CD4-positive, alpha-beta T cell (primary cell): ENCODE measurements at places on chromosomes 6 and 20. TPM values are rescaled to one million over a fixed set of nuclear protein-coding genes. Genes with fewer than 3 reads are reported as not detected.

The FAM83C gene
- not detected for total RNA-seq

The TAB2 gene
- total RNA-seq = 123 TPM

The OR2J3 gene
- not detected for total RNA-seq

The BAG2 gene
- total RNA-seq = 5.6 TPM

The SIRPB2 gene
- total RNA-seq = 0.20 TPM

The PLCB1 gene
- 5.6 TPM for total RNA-seq

The EPHA7 gene
- not detected for total RNA-seq

The MOXD1 gene
- not detected for total RNA-seq

The WFDC2 gene
- total RNA-seq = not detected

The ADAM33 gene
- total RNA-seq = not detected

DNA sequence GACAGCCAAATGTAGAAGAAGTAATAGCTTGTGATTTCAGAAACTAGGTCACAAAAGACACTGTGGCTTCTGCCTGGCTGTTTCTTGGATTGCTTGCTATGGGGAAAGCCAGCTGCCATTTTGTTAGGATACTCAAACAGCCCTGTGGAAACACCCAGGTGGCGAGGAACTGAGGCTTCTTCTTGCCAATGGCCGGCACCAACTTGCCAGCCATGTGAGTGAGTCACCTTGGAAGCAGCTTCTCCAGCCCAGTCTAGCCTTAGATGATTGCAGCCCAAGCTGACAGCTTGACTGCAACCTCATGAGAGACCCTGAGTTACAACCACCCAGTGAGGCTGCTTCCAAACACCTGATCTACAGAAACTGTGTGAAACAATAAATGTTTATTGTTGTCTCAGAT, 11.9 kb upstream of the KIAA1755 start:
- no peak for DNase-seq

DNA sequence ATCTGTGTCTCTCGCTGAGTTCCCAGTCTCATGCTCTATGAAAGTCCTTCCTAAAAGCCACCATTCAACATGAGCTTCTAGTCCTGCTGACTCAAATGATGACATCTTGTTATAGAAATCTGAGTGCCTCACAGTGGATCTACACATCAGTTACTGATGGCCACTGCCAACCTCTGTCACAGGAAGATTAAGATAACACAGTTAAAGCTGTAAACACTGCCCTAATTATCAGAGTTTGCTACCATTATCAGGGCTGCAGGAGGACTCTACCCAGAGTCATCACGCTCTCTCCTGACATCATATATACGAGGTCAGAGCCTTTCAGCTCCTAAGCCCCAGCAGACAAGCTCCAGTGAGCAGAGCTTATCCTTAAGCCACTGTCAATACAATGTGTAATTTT, 63.2 kb downstream of the HIVEP2 start:
- DNase-seq = no peak

DNA sequence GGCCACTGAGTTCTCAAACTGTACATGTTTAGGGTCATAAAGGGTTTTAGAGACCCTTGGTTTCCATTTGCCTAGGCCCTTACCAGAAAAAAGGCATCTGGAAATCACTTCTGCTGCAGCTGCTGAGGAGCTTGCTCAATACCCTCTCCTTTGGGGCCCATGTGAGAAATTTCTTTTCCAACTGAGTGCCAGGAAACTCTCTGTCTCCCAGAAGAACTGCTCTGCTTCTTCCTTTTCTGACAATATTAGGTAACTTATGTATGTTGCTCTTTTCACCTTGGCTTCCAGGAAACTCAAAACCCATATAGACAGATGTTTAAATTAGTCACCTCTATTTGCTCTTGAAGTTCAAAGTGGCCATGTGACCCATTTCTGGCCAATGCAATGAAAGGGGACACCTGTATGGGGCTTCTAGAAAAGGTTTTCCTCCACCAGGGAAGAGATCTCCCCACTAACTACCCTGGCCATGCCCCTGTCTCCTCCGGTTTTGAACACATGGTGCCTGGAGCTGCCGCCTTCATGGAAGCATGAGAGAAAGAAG, 121.6 kb downstream of the PREX1 start:
- DNase-seq = no peak

DNA sequence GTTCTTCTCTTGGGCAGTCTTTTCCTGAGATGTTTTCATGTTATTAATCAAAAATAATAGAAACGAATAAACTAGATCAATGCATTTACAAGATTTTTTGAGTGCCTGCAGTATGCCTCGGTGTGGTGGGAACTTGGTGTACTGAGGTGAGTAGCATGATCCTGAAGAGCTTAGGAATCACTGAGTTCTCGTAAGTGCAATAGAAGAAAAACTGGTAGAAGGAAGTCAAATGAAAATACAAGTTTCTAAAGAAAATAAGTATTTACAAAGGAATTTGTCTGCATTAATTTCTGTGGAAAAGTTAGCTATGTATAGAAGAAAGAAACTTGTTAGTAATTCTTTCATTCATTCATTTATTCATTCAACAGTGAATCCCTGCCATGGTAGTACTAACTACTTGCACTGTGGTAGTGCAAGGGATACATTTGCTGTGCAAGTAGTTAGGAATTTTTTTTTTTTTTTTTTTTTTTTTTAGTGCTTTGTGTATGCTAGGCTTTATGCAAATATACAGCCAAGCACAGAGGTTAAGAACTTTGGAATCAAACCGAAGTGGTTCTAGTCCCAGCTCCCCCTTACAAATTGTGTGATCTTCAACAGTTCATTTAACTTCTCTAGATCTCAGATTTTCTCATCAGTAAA, 13.9 kb downstream of the NT5E start:
- no peak for DNase-seq

GRCh38 chr6:170167657-170168159, 123.2 kb downstream of the DLL1 start:
- DNase-seq = no peak

DNA sequence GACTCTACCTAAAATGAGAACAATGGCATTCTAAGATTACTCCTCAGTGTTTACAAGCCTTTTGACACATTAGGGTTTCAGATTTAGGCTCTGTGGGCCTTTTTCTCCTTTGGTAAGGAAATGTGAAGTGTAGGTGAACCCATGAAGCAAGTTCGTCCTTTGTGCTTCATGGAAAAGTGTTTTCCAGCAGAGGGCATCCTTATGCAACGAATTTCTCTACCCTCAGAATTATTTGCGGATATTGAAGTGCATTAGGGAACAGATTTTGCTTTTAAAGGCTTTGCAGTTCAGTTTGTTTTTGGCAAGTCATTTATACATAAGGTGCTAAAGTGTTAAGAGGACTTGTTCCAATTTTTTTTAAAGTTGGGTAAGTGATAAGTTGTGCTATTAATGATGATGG, 55.7 kb upstream of the FERMT1 start:
- no peak for DNase-seq

- DNase-seq = no peak
Observed at GRCh38 chr6:128505603-128506002, 14.8 kb downstream of the PTPRK start.

- no peak for DNase-seq
Observed at GRCh38 chr20:44023515-44024371, 109.1 kb downstream of the TOX2 start.
